ENCODE measurements at places on chromosomes 3 and 15. TPM values are rescaled to one million over a fixed set of nuclear protein-coding genes. Genes with fewer than 3 reads are reported as not detected.

SATB1 gene
- 13.1 TPM for total RNA-seq

PDCD7 gene
- 9.5 TPM for total RNA-seq

MEGF11 gene
- not detected for total RNA-seq

GP9 gene
- not detected for total RNA-seq

GOLGA6B gene
- not detected for total RNA-seq

SLC9A9 gene
- total RNA-seq: 26.1 TPM

All from smooth muscle cell of the coronary artery (primary cell).